ENCODE measurements at places on chromosomes 7 and 10.
A peak's percentile ranks its signal among the peaks of the same experiment; 100 is the strongest.

DNA sequence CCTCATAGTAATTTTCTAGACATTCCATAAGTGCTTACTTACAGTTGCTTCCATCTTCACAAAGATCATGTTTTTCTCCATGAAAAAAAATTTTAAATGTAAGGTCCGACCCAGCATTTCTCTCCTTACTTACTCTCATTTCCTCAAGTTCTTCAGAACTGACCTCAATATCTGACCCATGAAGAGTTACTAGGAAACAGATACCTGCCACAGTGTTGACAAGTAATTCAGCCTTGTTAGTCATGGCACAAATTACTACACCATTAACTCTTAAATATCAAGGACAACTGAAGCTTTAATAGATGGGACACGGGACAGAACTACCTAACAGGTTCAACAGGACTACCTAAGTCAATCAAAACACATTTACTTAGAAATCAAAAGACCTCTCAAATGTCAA lies 316.2 kb downstream of the POM121L12 start:
- DNase-seq: no peak

- DNase-seq: peak; percentile 8
Measured at GRCh38 chr10:44125879-44126278, 259.0 kb downstream of the CXCL12 start.

- DNase-seq: no peak
Measured at GRCh38 chr7:29177963-29178600, 16.5 kb upstream of the CHN2 start.

DNA sequence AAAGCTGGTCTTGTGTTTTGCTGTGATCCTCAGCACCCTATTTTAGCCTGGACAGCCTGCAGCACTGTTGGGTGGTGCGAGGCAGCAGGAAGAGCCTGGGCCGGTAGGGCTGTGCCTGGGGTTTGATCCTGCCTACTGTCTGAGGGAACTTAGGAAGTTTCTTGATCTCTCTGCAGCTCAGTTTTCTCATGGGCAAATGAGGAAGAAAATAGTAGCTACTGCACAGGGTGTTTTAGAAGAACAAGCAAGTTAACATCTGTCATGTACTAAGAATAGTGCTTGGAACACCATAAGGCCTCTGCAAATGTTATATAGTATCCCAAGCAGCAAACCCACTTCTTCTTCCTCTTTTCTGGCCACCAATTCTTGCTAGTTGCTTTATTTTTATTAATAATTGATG lies 12.0 kb upstream of the AGR2 start:
- no peak for DNase-seq

DNA sequence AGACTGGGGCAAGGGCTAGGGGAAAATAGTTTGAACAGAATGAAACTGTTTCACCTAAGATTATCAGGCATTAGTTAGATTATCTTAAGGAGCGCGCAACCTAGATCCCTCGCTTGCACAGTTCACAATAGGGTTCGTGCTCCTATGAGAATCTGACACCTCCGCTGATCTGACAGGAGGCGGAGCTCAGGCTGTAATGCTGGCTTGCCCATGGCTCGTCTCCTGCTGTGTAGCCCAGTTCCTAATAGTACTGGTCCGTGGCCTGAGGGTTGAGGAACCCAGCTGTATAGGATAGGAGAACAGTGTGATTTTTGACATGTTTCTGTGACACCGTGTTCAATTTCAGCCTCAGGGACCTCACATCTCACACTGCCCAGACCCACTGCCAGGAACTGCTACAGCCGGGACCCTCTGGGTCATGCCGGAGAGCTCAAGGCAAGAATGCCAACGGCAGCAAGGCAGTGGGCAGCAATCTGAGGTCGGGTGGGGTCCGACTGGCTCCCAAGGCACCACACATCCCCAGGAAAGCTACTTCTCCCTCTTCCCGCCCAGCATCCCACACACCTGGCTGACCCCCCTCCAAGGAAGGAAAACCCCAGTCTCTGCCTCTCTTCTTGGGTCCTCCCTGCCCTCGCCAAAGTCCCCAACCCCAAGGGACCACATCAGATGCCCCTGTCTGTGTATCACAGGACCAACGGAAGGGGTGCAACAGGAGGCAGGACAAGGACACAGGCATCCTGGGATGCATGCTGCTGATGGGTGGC lies 31.7 kb downstream of the CAMK2B start:
- DNase-seq: no peak

GRCh38 chr10:16521311-16522016 lies at the start of gene C1QL3:
TSS of gene C1QL3 (minus strand) at chr10:16521879. CDS start at chr10:16521065, 814 bp downstream.
- DNase-seq: peak; percentile 54

DNA sequence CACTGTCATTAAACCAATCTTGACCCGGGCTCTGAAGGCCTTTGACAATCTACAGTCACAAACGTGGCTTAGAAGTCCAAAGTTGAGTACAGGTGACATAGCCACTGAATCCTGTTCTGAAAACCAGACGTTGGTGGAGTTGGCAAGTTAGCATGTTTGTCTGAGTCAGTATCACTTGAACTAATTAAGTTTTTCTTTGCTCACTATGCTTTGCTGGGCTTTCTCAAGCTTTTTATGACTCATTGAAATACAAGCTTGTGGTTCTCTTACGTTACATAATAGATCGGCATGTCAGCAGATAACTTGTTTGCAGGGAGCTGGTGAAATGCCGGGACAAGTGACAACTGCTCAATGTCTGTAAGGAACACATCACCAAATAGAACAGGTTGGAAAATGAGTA lies 53.8 kb downstream of the ARL5B start:
- no peak for DNase-seq

GRCh38 chr7:141709318-141709717 lies 1.2 kb downstream of the WEE2 start:
- no peak for DNase-seq

DNA sequence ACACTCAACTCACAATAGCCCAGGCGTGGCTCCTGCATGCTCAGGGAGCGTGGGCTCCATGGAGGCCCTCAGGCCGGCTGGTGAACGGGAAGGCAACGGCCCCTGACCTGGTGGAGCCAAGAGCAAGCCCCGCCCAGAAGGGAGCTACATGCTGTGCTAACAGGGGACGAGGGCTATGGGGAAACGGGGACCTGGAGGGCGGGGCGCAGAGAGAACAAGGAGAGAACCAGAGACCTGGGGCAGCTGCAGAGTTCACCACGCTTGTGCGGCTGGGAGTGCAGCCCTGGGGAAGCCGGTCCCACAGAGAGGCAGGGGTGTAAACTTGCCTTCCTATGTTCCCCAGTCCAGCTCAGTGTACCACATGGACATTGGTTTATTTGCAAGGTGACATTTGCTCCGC lies 69.2 kb upstream of the PPP2R2D start:
- DNase-seq: no peak

- DNase-seq: peak; percentile 98
Measured at GRCh38 chr10:79286318-79286951, 60.8 kb upstream of the PPIF start.

DNA sequence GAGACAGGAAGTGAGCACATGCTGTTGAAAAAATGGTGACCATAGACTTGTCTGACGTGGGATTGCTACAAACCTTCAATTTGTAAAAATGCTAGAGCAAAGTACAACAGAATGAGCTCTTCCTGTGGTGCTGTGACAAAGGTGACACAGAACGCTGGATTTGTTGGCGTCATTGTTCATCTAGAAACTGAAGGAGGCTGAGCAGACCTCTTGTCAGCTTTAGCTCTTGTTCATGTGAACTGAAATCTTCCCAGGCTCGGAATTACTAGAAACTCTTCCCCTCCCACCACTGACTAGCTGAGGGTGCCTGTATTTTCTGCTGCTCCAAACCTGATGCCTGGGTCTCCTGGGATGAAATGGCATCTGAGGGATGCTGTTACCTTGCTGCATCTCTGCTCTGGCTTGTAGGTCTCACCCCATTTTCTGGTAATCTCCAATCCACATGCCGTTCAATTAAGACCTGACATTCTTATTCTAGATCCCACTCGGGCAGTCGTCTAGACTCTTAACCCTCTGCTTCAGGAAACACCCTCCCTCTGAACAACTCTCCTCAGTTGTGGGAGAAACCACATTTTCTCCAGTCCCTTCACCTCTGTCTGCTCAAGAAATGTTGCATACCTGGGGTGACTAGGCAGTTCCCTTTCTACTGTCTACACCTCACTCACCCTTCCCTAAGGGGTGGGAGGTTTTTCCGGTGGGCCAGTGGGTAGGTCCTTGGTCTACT lies 349.3 kb downstream of the CXCL12 start:
- DNase-seq: peak; percentile 77

DNA sequence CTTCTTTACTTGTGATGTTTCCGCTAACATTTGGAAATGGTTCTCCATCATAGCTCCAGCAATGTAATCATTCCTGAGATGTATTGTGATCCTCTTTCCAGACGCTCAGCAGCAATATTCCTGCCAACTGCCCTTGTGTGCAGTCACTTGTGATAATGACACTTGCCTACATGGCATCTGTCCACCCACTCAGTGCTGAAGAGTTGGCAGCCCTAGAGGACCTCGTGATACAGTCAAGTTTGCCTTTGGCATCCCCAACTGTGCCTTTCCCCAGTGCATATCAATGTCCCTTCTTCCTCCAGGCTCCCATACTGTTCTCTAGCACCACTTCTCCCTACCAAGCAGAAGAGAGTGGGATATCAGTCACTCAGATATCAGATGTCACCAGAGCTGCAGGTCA lies 64.9 kb downstream of the MYOF start:
- DNase-seq: no peak

DNA sequence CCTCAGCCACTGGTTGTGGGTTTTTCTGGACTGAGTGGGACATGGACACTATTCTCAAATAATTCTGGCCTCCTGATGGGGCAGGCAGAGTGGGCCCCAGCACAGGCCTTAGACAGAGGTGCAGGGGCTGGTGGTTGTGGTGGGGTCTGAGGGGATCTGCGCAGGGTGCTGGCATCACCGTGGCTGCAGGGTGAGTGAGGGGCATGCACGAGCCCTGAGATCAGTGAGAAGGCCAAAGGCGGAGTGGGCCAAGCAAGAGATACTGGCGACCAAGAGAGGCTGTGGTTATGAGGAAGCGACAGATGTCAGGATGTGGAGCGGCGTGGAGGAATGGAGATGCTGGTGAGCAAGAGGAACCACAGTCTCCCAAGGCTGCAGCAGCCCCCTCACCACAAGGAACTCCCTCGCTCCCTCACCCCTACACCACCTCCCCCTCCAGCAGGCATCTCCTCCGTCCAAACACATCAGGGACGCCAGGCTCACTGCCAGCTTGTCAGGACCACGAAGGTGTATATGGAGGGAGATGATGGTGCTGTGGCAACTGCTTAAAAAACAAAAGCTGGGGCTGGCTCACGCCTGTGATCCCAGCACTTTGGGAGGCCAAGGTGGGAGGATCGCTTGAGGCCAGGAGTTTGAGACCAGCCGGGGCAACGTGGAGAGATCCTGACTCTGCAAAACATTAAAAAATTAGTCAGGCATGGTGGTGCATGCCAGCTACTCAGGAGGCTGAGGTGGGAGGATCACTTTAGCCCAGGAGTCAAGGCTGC lies 9.6 kb downstream of the PRF1 start:
- DNase-seq: no peak

GRCh38 chr10:102131286-102132170 lies 1.3 kb upstream of the PPRC1 start:
- no peak for DNase-seq

- no peak for DNase-seq
Measured at GRCh38 chr10:91598211-91598977, 34.5 kb downstream of the PPP1R3C start.

DNA sequence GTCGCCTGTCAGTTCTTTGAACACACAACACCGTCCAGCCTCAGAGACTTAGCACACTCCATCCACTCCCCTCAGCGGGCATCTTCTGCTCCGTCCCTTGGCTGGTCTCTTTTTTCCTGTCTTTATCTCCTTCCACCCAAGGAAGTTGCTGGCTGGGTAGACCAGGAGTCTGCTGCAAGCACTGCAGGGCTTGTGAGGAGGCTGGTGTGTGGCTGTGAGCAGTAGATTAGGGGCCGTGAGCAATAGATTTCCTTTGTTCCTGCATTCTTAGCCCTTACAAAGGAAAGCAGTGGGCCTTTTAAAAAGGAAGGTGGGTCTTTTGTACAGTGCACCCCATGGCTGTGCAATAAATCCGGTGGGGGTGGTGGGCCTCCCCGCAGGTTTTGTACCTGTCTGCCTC lies 100.3 kb upstream of the BTBD16 start:
- DNase-seq: no peak

- no peak for DNase-seq
Measured at GRCh38 chr10:63637901-63638327, 116.7 kb downstream of the REEP3 start.

GRCh38 chr10:69385454-69386350 lies 31.0 kb downstream of the TACR2 start:
- no peak for DNase-seq

GRCh38 chr7:87934699-87935383 lies 790 bp downstream of the ADAM22 start:
- DNase-seq: peak; percentile 52

GRCh38 chr10:27890971-27891370 lies 107.9 kb downstream of the ODAD2 start:
- no peak for DNase-seq

GRCh38 chr7:6546498-6547251 lies 4.6 kb downstream of the GRID2IP start:
- DNase-seq: no peak

DNA sequence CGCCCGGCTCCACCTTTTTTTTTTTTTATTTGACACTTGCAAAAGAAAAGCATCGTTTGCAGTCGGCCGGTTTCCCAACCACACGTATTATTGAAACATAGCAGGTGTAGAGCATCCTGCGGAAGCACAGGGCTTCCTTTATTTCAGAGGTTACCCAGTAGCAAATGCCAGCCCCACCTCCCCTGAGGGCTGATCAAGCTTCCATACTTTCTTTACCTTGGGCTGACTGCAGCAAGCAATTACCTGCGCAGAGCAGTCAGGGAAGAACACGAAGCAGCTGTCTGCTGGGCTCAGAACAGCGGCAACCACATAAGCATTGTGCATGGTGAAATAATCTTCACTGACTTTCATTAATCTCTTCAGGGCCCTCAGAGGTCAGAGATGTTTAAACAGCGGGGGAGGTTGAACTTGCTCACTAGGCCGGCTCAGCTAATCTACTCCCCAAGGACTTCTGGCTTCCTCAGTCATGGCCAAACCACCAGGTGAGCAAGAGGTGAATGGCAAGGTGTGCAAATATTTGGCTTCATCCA lies 784.7 kb upstream of the AUTS2 start:
- no peak for DNase-seq

DNA sequence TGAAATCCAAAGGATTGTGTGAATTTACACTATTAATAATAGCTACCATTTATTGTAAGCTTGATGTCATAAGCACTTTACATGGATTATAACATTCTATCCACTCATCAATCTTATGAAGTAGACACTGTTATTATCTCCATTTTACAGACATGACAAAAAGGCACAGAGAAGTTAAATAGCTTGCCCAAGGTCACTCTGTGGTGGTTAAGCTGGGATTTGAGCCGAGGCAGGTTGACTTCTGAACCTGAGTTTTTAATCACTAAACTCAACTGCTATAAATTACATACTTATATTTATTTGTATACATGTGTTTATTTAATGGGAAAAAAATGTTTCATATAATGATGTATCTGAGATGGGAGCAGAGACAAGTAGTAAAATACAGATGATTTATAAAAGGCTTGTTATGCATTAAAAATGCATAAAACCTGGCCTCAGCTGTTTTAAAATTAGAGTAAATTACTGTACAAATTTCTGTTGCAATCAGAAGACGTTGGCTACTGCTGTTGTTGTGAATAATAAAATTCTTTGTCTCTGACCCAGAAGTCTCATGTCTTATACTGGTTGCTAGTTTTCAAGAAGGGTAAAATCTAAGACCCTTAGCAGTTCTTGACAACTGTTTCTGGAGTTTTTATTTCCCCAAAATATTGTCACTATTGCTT lies 61.1 kb upstream of the CALD1 start:
- DNase-seq: no peak

All from GM12865 (cell line).